ENCODE measurements at places on chromosomes 1 and 21.
A peak's percentile ranks its signal among the peaks of the same experiment; 100 is the strongest.

- no peak for DNase-seq
Observed at GRCh38 chr1:118963456-118964430, 24.4 kb downstream of the TBX15 start.

DNA sequence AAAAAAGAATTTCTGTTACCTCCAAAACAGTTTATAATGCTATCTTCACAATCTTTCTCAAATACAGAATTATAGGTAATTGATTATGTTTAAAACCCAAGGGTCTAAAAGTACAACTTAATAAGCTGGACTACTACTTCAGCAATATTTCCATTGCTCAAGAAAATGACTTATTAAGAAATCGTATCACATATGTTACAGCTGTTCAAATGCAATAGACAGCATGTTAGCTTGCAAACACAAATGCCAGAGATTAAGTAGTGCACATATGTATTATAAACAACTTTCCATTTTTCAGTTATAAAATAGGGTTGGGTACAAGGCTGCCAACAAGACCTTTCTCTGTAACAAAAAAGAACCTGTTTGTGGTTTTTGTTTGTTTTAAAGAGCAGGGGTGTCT is 211.0 kb upstream of the DMRTA2 start:
- no peak for DNase-seq

GRCh38 chr1:43980255-43981134 is 1.5 kb downstream of the B4GALT2 start:
- no peak for DNase-seq

- DNase-seq: no peak
Observed at GRCh38 chr1:44036409-44037139, 5.3 kb upstream of the SLC6A9 start.

DNA sequence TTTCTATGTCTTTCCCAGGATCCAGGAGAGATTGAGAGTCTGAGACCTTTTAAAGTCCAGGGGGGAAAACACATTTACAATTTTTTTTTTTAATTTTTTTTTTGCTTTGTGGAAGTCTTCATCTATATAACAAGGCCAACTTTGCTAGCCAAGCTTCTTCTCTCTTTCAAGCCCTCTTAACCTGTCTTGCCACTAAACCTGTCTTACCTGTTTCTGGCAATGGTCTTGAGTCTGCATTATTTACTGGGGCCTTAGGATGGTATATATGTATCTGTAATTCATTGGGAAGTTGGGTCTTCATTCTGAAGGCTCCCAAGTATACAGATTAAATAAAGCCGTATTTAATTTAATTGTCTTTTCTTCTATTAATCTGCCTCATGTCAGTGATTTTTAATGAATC is 750.9 kb upstream of the B3GALT2 start:
- DNase-seq: no peak

GRCh38 chr1:173496757-173497320 is 19.7 kb downstream of the PRDX6 start:
- DNase-seq: no peak

- no peak for DNase-seq
Observed at GRCh38 chr1:113765306-113766230, 6.3 kb upstream of the PHTF1 start.

DNA sequence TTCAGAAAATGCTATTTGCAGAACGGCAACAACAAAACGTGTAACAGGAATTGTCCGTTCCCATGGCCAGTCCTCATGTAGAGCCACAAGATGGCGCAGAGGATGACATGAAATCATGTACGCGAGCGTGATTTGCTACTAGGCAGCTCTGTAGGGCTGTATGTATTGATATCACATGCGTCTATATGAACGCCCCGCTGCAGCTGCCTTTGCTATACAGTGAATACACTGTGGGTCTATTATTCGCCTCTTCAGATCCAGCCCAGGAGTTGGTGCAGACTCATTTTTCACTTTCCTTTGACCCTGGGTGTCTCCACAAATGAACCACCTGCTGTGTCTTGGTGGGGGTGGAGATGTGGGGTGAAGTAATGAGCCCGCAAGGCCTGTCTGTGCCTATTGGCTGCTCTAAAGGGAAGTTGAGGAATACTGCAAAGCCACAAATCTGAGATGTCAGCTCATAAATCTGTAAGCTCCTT is 361.5 kb downstream of the KIF26B start:
- no peak for DNase-seq

GRCh38 chr1:232620356-232620969 is 9.5 kb downstream of the SIPA1L2 start:
- DNase-seq: no peak

- DNase-seq: peak; percentile 79
Observed at GRCh38 chr1:117671781-117672501, 66.1 kb downstream of the TENT5C start.

DNA sequence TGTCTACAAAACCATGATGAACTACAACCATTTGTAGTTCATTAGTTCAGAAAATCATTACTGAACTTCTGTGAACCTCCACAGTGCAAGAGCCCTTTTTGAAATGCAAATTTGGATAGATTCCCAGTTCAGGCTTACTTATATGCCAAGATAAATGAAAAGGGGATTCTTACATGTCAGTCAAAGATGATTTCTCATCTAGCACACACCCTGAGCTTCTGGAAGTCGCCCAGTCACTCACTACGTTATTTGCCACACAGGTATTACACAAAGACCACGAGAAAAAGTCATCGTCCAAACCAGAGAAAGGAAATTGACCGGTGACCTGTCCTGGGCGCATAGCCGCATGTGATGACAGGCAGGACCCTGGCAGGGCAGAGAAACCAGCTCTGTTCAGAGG is 41.8 kb downstream of the ETS2 start:
- DNase-seq: no peak

DNA sequence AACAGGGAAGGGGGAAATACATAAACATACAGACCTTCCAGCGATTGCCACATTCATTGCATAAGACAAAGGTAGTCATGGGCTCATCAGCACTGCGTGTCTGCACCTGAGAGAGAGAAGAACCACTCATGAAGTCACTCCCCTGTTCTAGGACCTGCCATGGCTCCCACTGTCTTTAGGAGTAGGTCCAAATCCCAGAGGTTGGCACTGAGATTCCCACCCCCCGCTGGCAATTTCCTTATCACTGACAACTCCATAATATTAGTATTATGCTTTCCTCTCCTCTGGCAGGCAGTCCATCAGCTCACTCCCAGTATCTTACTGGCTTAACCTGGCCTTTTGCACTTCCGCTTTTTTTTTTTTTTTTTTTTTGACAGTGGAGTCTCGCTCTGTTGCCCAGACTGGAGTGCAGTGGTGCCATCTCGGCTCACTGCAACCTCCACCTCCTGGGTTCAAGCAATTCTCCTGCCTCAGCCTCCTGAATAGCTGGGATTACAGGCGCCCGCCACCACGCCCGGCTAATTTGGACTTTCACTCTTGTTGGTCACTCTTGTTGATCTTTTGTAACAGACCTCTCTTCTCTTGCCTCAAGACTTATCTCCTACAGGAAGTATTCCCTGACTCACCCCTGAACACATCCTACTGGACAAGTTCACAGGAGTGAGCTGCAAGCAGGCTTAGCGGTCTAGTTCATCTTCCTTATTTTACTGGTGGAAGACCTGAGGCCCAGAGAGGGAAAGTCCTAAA is 14.8 kb upstream of the ZNF436 start:
- no peak for DNase-seq

All from coronary artery (tissue), 2 donors.